ENCODE measurements at places on chromosomes 6 and 20. TPM values are rescaled to one million over a fixed set of nuclear protein-coding genes. Genes with fewer than 3 reads are reported as not detected.

Gene DEF6
- total RNA-seq, result 0.51 TPM

Gene TFEB
- total RNA-seq, result 5.5 TPM

Gene FUT9
- total RNA-seq, result not detected

Gene SDHAF4
- 4.8 TPM for total RNA-seq

Gene NT5E
- 123 TPM for total RNA-seq

Data from dermis microvascular lymphatic vessel endothelial cell (primary cell).